ENCODE measurements at places on chromosomes 1 and 21.

DNA sequence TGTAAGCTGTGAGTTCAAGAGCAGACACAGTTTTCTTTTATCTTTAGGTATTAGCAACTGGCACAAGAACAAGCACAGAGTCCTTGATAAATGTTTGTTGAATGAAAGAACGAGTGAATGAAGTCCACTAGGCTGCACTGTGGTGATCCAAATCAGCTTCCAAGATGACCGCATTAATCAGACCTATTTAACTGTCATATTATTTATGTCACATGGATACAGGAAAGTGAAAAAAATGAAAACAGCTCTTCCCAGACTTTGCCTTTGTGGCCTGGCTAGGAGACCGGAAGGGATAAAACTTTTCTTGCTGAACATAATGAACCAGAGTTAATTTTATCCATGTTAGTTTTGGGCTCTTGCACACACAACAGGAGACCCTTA is 261.3 kb downstream of the TNR start:
- no peak for DNase-seq

GRCh38 chr1:81730881-81731280 is 69.9 kb upstream of the ADGRL2 start:
- no peak for DNase-seq

- no peak for DNase-seq
Observed at GRCh38 chr1:198892065-198892464, 253.2 kb downstream of the PTPRC start.

DNA sequence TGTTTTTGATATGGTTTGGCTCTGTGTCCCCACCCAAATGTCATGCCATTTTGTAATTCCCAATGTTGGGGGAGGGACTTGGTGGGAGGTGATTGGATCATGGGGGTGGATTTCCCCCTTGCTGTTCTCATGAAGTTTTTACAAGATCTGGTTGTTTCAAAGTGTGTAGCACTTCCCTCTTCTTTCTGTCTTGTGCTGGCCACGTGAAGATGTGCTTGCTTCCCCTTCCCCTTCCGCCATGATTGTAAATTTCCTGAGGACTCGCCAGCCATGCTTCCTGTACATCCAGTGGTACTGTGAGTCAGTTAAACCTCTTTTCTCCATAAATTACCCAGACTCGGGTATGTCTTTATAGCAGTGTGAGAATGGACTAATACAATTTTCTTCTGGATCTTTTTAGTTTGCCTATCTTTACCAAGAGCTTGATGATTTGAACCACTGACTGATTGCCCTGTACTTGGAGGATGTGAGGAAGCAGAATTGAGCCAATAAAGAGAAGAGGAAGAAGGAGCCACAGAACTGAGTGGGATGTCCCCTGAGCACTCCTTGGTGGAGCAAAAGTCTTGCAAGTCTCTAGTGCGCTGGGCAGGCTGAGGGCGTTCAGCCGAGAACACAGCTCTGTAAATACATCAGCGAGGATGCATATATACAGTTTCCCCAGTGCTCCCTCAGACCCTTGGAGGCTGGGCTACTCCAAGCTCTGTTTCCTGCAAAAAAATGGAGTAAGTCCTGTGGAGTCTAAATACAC is 102.6 kb downstream of the CYYR1 start:
- DNase-seq: no peak

DNA sequence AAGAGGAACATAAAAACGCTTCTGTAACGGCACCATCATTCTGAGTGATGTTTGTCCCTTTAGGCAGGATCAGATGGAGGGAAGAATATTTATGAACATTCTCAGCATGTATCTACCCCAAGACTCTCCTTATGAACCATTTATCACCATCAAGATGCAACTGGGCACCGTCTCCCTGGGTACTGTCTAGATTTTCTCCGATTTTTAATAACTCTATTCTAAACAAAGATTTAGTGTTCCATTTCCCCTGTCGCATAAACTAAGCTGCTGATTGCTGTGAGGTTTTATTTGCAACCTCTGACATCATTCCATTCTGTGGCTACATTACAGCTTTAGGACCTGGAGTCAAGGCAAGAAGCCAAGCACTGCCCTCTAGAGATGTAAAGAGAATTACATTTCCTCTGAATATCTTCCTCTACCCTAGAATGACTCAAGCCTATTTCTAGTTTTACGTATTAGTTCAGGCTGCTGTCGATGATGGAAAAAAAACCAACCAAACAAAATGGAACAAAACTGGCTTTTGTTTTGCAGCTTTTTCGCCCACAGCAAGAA is 130.1 kb upstream of the MAP1LC3C start:
- no peak for DNase-seq

DNA sequence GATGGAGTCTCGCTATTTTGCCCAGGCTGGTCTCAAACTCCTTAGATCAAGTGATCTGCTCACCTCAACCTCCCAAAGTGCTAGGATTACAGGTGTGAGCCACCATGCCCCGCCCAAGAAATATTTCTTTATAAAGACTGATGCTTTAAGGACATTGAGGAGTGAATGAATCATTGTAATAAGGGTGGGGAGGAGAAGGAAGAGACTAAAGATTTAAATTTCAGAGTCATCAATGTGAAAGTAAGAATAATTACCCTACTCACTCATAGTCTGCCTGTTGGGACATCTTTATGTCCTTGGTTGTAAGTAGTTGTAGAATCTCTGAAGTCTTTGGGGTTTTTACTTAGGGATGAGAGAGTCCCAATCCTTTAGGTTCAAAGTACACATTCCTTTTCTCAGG is 7.3 kb downstream of the KDM1A start:
- no peak for DNase-seq

DNA sequence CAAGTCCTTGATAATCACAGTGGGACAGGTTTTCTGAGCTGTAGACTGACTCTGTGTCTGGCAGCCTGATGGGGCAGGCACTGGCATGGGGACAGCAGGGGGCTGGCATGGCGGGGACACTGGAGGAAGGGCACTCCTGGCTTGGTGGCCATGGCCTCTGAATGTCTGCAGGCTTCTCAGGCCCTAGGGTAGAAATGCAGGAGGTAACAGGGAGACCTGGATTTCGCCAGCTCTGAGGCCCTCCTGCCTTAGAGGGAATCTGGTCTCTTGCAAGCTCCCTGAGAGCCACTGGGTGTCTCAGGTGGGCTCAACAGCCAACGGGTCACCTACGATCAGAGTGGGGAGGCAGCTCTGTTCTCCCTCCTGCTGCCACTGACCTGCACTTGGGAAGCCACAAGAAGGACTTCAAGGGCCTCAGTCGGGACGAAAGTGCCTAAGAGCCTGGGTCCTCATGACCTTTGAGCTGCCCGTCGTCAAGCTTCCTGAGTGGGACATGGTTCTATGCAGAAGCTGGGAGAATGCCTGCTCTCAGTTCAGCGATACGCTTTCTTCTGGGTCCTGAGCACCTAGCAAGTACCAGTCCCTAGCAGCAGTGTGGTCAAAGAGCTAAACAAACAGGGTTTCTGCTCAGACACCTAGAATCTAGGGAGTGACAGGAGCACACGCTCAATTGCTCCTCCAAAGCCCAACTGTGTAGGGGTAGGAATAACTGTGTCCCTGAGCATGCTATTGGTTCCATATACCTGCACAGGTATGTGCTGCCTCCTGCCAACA is 569.0 kb downstream of the PTPRU start:
- DNase-seq: no peak

- no peak for DNase-seq
Observed at GRCh38 chr1:8560035-8560434, 242.1 kb downstream of the SLC45A1 start.

GRCh38 chr1:218945050-218945449 is 228.6 kb upstream of the LYPLAL1 start:
- DNase-seq: no peak

- no peak for DNase-seq
Observed at GRCh38 chr1:202586018-202586821, 124.0 kb downstream of the SYT2 start.

DNA sequence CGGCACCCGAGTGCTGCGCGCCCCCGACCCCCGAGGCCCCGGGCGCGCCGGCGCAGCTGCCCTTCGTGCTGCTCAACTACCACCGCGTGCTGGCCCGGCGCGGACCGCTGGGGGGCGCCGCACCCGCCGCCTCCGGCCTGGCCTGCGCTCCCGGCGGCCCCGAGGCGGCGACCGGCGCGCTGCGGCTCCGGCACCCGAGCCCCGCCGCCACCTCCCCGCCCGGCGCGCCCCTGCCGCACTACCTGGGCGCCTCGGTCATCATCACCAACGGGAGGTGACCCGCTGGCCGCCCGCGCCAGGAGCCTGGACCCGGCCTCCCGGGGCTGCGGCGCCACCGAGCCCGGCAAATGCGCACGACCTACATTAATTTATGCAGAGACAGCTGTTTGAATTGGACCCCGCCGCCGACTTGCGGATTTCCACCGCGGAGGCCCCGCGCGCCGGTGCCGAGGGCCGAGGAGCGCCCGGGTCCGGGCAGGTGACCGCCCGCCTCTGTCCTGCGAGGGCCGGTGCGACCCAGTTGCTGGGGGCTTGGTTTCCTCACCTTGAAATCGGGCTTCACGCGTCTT is 49.0 kb downstream of the SIM2 start:
- peak; percentile 22 for DNase-seq

DNA sequence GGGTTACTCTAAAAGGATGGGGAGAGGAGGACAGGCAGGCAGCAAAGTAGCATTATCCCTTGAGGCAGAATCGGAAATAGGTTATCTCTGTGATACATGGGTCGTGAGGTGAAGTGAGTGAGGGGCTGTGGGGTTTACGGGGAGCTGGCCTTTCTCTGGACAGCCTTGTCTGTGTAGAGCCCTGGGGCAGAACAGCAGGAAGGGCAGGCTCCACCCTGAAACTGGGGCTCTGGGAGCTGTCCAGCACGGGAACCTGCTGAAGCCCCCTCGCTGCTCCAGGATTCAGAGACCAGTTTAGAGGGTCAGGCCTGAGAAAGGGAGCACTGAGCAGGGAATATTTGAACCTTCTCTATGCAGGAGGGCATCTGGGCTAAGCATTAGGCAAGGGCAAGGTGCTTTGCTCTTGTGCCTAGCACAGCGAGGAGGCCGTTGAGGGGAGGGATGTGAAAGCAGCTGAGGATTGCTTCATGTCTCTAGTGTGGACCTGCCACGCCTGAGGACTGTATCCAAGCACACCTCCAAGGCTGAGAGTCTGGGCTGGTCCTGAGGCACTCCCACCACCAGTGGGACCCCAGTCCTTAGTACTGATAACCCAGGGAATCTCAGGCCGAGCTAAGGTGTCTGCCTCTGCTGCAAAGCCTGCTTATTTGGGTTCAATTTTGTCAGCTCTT is 55.8 kb downstream of the NAV1 start:
- DNase-seq: no peak

GRCh38 chr1:53266038-53266437 is 27.7 kb upstream of the MAGOH start:
- no peak for DNase-seq

GRCh38 chr1:47194311-47194710 is 4.5 kb upstream of the PDZK1IP1 start:
- DNase-seq: no peak

GRCh38 chr1:39458991-39459390 is 32.4 kb upstream of the BMP8A start:
- no peak for DNase-seq

DNA sequence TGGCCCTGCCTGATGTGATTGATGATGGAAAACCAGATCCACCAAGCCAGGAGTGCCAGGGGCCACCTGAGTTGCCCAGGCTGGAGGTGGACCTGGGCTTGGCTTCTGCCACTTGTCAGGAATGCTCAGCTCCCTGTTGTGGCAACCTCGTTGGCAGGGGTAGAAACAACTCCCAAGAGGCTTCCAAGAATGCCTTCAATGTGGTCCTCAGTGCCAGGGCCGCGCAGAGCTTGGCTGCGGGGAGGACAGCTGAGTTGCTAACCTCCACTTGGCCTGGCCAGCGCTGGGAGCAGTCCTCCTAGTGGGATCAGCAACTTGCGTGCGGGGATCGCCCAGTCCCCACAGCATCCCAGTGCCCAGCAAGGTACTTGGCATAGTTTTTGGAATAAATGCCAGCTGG is 9.0 kb downstream of the MYOM3 start:
- no peak for DNase-seq

- DNase-seq: no peak
Observed at GRCh38 chr1:31041529-31041928, 24.0 kb downstream of the PUM1 start.

DNA sequence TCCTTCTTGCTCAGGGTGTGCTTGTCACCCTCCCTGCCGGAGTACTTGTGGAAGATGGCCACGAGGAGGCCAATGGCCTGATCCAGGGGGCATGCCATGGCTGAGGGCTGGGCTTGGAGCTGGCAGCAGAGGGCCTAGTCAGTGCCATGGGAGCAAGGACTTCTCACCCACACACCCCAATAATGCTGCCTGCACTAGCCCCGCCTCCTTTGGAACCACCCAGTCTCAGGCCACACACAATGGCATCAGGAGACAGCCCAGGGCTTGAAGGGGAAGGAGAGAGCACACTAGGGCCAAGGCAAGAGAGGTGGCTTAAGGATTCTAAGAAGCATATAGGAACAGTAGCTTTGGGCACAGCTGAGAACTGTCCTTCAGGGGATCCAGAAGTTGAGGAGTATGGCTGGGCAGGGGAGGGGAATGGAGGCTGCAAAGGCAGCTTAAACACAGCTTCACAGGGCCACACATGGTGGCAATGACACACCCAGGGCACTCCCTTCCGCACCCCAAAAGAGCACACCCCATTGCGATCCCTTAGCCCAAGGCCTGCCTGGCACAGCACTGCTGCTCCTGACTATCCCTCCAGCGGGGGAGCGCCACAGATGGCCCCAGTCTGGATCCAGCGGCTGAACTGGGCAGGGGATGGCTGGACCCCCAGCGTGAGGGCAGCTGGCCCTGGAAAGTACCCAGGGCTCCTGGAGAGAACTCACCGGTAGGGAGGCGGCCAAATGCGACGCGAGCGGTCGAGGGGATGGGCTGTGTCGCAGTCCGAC is at the start of gene S100A6:
Gene S100A6 (minus strand): TSS at position 750 of the 770 bp plus-strand sequence. CDS start 652 bp downstream, at position 98.
- peak; percentile 42 for DNase-seq

GRCh38 chr1:94142022-94142421 is 21.1 kb upstream of the ABCA4 start:
- no peak for DNase-seq

DNA sequence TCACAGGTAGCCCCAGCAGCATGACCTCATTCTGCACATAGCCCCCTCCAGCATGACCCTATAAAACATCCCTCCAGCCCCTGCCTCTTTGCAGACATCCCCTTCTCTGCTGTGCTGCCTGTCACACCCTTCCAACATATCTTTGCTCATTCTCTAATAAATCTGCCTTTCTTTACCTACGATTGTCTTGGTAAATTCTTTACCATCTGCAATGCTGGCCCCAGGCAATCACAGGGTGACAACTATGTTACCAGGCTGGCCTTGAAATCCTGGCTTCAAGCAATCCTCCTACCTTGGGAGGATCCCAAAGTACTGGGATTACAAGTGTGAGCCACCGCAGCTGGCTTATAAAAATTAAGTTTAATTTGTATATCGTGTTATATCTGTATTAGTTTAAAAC is 134.5 kb downstream of the VAV3 start:
- DNase-seq: no peak

DNA sequence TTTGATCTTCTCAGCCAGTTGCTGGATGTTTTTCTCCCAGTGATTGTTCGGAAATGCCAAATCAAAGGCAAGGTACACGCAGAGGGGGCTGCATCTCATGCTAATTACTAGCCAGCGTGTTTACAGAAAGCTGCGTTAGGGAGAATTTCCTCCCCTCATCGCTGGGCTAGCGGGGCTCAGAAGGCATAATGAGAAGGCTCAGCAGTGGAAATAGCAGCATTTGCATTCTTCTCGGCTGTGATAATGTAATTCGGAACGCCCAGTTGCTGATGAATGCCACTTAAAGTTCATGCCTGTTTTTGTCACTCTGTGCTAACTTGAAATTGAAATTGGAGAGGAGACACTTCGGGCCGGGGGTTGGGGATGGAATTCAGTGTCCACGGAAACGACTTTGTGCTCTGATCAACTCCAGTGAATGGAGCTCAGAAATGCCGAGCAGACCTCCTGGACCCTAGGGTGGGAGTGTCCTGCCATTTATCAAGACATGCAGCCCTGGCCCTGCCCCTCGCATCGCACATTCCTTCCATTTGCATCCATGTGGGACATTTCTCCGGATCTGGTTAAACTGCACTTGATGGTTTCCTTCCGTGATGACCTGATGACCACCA is 313.4 kb upstream of the C1orf174 start:
- DNase-seq: no peak
